ENCODE measurements at places on chromosomes 4 and X.
A peak's percentile ranks its signal among the peaks of the same experiment; 100 is the strongest.

DNA sequence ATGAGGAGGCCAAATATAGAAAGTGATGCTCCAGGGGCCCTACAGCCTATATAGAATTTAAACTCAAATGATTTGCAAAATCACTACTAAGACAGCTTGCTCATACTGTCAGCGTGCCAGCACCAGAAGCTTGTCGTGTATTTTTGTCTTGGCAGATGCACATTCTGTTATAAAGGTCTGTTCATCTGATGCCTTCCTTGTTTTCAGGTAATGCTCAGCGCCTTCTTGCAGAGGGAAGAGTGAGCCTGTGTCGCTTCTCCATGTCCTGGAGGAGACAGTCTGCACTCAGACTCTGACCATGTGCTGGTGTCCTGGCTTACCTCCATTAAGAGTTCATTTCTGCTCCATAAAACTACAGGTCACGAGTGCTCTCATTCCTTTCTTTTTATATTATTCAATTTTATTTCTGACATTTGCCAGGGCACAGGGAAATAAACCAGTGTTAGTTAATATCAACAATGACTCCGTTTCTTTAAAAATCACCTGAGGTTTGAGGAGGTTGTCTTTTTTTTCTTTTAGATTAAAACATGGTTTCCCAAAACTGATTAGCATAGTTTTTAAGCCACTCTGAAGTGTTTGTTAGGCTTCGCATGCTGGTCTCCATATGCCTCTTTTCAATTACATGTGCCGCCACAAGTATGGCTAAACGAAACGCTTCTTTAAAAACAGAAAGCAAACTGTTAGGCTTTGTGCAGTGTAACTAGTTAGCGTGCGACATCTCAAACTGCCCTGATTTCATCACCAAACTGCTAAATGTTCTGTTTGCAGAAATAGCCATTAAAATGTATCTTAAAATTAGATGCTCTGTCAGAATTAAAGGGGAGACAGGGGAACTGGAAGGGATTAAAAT is 215.2 kb upstream of the GK2 start:
- no peak for DNase-seq

- peak; percentile 37 for DNase-seq
Observed at GRCh38 chrX:1483843-1484637, 31.3 kb upstream of the ASMTL start.

DNA sequence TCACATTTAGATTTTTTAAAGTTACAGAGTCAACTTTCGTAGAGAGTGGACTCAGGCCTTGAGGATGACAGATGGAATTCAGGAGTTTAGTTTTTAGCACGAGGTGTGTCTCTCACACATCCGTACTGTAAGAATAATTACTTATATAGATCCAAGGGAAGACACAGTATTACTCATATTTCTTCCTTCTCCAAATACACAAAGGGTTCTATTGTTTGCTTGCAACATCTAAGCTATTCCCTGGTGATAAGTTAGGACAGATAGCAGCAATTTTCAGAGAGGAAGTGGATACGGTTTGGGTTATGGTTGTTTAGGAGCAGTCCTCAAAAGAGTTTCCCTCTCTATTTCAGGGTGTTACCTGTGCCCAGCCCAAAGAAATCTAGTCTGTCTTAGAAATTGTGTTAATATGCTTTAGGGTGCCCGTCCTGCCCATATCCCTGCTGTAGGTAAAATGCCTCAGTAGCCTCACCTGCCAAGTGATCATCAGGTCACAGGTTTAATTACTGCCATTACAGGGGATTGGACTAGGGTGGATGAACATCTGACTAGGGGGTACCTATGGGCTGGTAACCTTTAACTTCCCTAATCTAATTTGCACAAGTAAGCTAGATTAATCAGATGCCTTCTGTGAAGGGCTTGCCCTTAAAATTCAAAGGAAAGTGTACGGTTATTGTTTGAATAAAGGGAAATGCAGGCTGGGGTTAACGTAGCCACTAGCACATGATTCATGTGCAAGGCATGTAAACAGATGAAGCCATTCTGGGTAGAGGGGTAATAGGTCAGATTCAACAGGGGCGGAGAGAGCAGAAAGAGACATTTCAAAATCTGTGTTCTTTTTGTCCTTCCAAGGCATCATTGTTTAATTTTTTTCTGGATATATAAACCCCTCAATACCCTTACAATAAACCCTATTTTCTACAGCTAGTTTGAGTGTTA is 8.7 kb upstream of the PPP3CA start:
- no peak for DNase-seq

DNA sequence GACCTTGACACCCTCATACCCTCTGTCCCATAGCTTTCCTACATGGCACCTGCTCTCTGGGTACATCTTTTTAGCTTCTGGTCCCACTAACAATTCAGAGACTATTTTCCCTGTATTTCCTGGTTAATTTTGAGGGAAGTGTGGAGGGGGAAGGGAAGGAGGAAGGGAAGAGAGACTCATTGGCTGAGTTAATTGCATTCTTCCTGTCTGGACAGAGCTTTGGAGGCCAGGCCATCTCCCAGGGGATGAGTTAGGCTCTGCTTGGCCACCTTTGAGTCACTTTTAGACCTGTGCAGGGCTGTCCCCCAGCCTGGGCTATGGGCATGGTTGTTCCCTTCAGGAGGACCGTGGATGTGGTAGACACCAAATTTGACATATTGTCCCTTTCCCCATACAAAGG is 167.9 kb upstream of the PGRMC2 start:
- DNase-seq, result no peak

DNA sequence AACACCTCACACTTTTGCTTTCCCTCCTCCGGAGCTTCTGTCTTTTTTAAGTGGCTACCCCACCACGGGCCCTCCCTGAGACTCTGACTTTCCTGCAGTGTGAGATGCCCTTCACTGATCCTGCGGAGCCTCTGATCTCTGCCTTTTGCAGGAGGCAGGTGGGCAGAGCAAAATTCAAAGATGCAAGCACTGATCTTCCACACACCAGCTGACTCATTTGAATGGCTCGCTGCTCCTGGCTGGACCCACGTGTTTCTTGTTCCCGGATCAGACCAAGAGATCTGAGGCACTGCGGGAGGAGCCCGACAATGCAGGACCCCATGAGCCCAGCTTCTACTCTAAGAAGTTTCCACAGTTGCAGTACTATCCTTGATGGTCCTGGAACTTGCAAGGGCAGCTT is 1607.9 kb upstream of the TENM3 start:
- DNase-seq, result no peak

- no peak for DNase-seq
Observed at GRCh38 chr4:30536231-30536630, 183.9 kb upstream of the PCDH7 start.

- peak; percentile 54 for DNase-seq
Observed at GRCh38 chr4:4430492-4431195, 43.7 kb downstream of the NSG1 start.

GRCh38 chrX:41419082-41419481 is 28.1 kb upstream of the NYX start:
- no peak for DNase-seq

DNA sequence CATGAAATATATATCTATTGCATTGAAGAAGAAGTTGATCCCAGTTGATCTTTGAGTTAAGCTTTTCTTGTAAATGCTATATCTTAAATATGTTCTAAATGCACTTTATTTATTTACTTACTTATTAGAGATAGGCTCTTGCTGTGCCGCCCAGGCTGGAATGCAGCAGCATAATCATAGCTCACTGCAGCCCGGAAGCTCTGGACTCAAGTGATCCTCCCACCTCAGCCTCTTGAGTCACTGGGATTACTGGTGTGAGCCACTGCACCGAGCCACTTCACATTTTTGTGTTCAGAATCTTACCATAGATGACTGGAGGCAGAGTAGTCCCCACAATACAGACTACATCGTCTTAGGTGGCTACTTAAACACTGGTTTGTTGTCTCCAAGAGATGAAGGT is 324.3 kb upstream of the SLIT2 start:
- no peak for DNase-seq

- no peak for DNase-seq
Observed at GRCh38 chr4:147765121-147765529, 33.2 kb downstream of the ARHGAP10 start.

- no peak for DNase-seq
Observed at GRCh38 chr4:107265859-107266258, 229.7 kb upstream of the DKK2 start.

DNA sequence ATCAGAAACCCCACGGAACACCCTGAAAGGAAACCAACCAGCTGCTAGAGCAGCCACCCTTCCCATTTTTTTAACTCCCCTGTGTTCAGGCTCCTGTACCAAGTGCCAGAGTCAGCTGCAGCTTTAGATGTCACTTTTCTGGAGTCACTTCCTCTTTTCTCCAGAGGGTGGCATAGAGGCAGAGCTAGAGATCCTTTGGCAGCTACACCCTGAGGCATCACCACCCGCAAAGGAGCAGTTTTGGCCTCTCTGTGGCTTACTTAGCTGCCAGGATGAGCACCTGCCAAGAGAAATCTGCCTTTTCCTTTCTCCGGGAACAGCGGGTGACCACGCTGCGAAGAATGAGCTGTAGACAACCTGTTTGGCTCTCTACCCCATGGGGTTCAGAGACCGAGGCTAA is 58.0 kb upstream of the CHRDL1 start:
- no peak for DNase-seq

DNA sequence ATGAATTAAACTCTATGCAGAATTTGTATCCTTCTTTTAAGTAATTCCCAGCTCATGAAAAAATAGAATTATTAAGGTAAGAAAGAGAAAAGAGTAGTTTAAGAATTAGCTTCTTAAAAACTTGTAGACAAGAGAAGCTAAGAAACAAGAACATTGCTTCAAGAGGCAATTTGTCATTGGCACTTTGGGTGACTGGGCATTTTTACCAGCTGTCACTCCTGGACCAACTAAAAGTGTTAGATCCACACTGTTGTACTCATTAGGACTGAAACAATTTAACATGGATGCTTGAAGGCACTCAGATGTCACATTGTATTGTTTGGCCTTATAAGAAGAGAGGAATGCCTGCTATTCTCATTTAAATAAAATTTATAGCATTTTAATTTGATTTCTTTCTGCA is 7.4 kb downstream of the COL25A1 start:
- no peak for DNase-seq

- peak; percentile 69 for DNase-seq
Observed at GRCh38 chr4:174828845-174829701, at the start of gene GLRA3. GLRA3 (minus strand) TSS chr4:174829247; CDS start chr4:174828811, 436 bp downstream.

- no peak for DNase-seq
Observed at GRCh38 chrX:105882581-105883275, 60.4 kb downstream of the NRK start.

Data from Peyer's patch (tissue), 4 donors.